RWPE2 (cell line): ENCODE measurements at places on chromosomes 16 and 17.

GRCh38 chr16:89538286-89538685 is 22.2 kb upstream of the RPL13 start:
- DNase-seq = no peak

DNA sequence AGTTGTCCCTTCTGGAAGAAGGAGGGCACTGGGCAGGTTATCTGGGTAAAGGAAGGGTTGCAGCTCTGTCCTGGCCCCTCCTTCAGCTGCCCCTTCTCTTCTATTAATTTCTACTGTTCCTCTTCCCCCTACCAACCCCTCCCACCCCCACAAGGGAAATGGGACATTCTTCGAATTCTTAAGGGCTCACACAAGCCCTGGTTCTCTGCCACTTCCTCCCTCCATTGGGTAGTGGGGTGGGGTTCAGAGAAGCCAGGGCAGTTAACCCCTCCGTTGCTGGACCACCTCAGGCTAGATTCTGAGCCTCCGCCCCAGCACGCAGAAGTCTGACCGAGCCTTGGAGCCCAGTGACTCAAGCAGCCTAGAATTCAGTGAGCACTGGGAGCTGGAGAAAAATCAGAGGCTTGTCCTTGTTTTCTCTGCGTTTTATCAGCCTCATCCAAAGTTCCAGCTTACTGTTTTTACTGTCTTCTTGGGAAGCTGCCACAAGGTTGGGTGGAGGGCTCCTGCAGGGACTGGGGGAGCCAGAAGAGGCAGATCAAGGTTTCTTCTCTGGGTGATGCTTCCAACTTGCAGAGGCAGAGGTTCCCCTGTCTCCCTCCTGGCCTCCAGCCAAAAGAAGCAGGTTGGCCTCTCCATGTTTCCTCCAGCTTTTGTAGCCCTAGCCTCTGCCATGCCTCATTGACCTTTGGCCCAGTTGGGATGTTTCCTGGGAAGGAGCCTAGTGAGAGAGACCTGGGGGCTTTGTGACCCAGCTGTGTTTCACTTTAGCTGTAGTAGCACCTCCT is 10.2 kb downstream of the LASP1 start:
- DNase-seq = peak; percentile 93

DNA sequence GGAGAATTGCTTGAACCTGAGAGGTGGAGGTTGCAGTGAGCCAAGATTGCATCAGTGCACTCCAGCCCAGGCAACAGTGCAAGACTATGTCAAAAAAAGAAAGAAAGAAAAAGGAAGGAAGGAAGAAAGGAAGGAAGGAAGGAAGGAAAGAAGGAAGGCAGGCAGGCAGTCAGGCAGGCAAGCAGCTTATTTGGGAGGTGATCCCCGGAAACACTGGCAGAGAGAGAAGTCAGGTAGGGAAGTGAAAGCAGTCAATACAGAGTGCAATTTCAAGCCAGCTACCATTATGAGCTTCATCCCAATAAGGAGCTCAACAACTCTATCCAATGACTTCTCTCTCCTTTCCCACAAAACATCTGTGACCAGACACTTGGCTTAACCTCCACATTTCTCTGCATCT is 83.0 kb upstream of the TBC1D3K start:
- DNase-seq = no peak

DNA sequence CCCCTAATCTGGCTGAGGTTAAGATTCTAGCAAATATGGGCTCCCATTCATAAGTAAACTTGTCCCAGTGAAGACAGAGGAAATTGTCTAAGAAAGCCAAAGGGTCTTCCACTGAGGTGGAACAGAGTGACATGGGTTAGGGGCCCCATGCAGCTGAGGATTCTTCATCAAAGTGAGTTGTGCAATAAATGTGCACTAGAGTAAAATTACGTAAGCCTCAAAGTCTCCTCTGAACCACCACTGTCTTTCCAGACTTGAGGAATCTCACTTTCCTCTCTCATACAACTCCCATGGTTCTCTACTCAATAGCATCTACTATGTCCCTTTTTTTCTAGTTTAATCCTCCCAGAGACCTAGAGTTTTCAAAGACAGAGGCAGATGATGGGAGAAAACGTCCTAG is 132.4 kb downstream of the CA10 start:
- no peak for DNase-seq

GRCh38 chr16:537415-538335 is 10.2 kb downstream of the CAPN15 start:
- no peak for DNase-seq

GRCh38 chr17:40735016-40735415 is 20.1 kb downstream of the KRT25 start:
- DNase-seq = no peak

- no peak for DNase-seq
Measured at GRCh38 chr17:6070913-6071511, 833 bp downstream of the WSCD1 start.

DNA sequence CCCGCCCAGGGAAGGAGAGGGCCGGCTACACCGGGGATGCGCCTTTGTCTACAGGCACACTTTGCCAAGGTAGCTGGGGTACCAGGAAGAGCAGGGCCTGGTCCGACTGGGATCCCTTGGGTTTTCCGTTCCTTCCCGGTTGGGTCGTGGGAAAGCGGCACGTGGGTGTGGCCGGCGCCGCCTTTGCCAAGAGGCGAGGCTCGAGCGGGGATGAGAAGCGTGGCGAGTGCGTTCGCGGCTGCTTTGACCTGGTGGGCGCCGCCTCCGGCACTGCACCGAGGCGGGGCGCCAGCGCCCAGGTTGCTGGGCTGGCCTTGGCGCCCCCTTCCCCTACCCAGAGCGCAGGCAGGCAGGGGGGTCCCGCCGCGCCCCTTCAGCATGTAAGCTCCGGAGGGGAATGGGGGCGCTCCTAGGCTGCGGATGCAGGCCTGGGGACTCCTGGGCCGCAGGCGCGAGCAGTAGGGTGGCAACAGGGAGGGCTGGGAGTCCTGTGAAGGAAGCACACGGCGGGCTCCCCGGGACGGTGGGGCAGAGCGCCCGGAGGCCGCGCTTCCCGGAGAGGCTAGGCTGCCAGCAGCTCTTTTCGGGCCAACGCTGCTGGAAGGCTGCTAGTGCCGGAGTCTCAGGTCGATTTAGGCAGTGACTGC is 2.0 kb downstream of the HAS3 start:
- no peak for DNase-seq

GRCh38 chr17:5055543-5055942 is 20.3 kb upstream of the SLC52A1 start:
- no peak for DNase-seq

GRCh38 chr16:8904018-8904430 is 21.9 kb downstream of the LITAFD start:
- DNase-seq = no peak

- DNase-seq = no peak
Measured at GRCh38 chr16:3807425-3808123, 72.9 kb downstream of the CREBBP start.

DNA sequence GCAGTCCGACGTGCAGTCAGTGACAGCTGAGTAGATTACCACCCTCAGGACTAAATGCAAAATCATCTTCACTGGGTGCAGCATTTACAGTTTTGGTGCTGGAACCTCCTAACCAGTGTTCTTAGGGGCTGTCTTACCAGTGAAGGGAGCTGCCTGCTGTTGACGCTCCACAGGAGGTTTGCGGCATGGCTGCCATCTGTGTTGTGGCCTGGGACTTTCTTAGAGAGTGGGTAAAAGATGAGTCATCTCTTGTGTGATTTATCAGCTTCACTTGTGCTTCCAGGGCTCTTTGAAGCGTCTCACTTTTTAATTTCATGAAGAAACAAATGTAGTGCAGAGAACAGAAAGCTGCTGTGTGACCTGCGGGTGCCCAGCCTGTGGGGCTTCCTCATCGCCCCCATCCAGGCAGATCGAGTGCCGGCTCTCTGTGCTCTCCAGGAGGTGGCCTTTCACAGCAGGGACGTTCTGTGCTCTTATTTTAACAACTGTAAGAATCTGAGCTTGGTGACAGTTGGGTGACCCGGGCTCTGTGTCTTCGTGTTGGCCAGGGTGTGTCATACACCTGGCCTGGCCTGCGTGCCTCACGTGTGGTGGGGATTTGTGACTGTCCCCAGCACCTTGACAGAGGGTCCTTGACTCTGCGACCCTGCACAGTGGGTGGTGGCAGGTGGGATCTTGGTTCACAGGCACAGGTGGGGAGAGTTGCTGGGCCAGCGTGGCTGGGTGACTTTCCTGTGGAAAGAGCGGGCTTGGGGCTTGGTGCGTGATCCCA is 24.3 kb upstream of the ZNF750 start:
- DNase-seq = peak; percentile 54

GRCh38 chr17:65037157-65037556 is 19.4 kb downstream of the GNA13 start:
- DNase-seq = no peak

- no peak for DNase-seq
Measured at GRCh38 chr17:47063475-47063874, 84.4 kb upstream of the RPRML start.

DNA sequence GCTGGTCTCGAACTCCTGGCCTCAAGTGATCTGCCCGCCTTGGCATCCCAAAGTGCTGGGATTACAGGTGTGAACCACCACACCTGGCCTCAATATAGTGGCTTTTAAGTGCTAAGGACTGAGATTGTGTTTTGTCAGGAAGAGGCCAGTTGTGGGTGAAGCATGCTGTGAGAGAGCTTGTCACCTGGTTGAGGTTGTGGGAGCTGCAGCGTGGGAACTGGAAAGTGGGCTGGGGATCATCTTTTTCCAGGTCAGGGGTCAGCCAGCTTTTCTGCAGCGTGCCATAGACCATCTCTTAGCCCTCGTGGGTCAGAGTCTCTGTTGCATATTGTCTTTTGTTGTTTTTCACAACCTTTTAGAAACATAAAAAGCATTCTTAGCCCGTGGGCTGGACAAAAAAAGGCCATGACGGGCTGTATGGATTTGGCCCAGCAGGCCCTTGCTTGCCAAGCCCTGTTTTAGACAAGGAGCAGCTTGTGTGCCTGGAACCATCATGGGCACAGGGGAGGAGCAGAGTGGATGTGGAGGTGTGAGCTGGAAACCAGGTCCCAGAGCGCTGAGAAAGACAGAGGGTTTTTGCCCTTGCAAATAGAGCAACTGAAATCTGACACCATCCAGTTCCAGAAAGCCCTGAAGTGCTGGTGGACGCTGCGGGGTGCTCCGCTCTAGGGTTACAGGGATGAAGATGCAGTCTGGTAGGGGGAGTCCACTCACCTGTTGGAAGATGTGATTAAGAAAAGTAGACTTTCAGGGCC is 5.5 kb downstream of the BIRC5 start:
- DNase-seq = no peak

DNA sequence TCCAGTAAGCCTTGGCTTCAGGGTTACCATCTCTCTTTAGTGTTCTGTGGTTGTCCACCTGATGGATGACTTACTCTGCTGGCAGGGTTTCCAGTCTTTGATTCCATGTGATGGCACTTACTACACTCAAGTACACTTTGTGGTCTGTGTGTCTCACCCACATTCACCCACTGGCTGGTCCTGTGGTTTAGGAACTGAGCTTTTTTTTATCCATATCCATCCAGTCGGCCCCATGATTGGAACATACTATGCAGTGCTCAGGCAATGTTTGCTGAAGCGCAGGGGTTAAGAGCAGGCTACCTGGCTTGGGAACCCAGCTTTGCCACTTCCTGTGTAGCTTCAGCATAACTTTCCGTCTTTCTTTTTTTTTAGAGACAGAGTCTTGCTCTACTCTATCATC is 2.8 kb upstream of the FUS start:
- no peak for DNase-seq

GRCh38 chr17:52376137-52376536 is 217.6 kb upstream of the CA10 start:
- no peak for DNase-seq

GRCh38 chr16:57394444-57394843 is 10.1 kb upstream of the CCL17 start:
- DNase-seq = no peak

- DNase-seq = peak; percentile 72
Measured at GRCh38 chr16:1494129-1494640, 1.0 kb downstream of the TELO2 start.

- DNase-seq = no peak
Measured at GRCh38 chr17:74270333-74270732, 3.7 kb upstream of the DNAI2 start.

GRCh38 chr16:83762141-83762991 is 45.4 kb upstream of the HSBP1 start:
- DNase-seq = no peak

GRCh38 chr16:68910051-68910450 is 66.7 kb downstream of the TANGO6 start:
- no peak for DNase-seq

DNA sequence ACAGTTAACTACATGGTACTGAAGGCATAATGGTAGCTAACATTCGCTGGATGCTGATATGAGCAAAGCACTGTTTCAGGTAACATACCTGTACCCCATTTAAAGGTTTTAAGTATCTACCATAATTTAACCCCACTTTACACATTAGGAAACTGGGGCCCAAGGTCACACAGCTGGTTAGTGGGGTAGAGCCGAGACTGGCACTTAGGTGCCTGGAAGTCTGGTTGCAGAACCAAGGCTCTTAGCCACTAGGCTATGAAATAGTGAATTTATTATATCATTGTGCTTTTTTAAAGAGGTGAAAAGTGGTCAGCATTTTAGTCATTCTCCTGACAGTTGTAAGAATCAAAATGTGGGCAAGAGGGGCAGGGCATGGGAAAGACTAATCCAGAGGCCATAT is 25.2 kb downstream of the SIAH1 start:
- DNase-seq = no peak

DNA sequence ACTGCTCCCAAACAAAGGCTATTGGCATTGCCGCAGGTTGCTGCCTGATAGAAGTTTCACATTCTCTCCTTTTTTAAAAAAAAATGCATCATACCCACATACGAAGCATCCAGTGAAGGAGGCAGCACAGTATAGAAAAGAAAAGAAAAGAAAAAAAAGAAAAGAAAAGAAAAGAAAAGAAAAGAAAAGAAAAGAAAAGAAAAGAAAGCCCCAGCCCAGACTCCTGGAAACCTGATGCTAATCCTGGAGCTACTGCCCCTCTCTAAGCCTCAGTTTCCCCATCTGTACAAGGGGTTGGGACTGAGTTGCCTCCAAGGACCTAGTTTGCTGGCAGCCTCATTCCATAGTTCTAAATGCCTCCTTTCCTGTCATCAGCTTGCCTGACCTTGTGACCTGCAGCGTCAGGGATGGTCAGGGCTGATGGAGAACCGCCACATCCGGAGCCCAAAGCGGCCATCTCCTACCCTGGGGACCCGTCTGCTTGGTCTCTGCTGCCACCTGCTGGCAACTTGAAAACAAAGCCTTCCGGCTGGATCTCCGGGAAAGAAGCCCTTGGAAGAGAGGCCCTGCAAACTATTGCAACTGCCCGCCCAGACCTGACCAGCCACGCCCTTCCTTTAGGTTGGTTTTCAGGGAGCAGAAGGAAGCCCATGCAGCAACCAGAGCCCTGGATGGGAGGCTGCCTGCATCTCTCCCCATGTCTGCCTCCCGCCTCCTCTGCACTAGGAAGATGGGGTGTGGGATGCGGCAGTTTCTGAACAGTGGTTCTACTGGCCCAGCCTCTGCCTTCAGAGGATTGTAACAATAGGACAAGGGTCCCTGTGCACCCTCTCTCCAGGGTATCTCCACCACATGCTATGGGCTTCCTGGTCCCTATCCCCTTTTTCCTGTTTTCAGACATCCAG is 13.0 kb downstream of the AIPL1 start:
- DNase-seq = peak; percentile 80

DNA sequence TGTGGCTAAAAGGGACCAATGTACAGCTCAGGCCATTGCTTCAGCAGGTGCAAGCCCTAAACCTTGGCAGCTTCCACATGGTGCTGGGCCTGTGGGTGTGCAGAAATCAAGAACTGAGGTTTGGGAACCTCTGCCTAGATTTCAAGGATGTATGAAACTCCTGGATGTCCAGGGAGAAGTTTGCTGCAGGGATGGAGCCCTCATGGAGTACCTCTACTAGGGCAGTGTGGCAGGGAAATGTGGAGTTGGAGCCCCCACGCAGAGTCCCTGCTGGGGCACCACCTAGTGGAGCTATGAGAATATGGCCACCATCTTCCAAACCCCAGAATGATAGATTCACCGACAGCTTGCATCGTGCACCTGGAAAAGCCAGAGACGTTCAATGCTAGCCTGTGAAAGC is 13.0 kb downstream of the EFCAB5 start:
- DNase-seq = no peak
